Thoracic aorta (tissue), 2 donors: ENCODE measurements at places on chromosomes 3 and 15. TPM values are rescaled to one million over a fixed set of nuclear protein-coding genes. Genes with fewer than 3 reads are reported as not detected.

DNA sequence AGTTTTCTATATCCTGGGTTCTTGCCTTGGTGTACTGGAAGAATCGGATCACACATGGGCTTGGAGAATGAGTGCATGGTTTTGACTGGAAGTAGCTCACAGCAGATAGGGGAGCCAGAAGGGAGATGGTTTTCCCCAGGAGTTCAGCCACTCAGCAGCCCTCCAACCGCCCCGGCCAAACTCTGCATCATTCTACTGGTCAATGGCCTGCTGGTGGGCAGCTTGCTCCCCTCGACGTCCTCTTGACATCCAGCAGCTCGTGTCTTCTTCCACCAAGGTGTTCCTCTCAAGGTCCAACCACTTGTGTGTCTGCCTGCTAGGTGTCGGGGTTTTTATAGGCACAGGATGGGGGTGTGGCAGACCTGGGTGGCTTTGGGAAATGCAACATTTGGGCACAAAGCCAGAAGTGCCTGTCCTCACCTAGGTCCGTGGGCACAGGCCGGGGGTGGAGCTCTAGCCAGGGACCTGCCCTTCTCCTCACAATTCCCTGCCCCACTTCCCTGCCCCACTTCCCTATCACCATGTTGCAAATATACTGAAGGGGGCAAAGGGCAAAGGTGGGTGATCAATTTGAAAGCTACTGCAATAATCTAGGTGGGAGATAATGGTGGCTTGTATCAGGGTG, 3.0 kb upstream of the GTPBP8 start:
- H3K4me1 ChIP-seq, result peaks cover 14% of the 10 kb centered on the region
- no peaks in the 10 kb centered on the region for H3K36me3 ChIP-seq
- no peak for DNase-seq

Gene DYNLT2B
- 4.0 TPM for total RNA-seq

Gene C3orf85
- not detected for total RNA-seq

Gene DPPA2
- not detected for total RNA-seq
